ENCODE measurements at places on chromosomes 7 and 10.

DNA sequence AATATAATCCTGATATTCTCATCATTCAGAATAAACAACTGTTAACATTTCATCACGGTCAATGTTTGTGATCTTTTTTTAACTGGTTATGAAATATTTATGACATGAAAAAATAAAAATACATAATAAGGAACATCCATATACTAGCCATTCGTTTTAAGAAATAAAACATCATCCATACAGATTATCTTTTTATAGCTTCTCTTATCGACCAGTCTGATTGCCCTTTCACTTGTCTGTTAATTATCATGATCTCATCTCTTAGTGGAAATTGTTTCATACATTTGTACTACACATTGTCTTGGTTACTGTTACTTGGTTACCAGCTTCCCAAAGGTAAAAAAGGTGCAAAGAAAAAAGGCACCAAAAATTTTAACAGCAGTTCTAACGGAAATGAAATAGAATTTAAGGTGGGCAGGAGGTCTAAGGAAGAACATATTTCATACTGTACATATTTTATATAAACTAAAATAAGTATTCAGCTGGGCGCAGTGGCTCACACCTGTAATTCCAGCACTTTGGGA, 8.4 kb downstream of the ARHGAP21 start:
- no peak for DNase-seq

- DNase-seq = no peak
These were observed 161.5 kb downstream of the SEMA3D start for GRCh38 chr7:85025312-85025756.

DNA sequence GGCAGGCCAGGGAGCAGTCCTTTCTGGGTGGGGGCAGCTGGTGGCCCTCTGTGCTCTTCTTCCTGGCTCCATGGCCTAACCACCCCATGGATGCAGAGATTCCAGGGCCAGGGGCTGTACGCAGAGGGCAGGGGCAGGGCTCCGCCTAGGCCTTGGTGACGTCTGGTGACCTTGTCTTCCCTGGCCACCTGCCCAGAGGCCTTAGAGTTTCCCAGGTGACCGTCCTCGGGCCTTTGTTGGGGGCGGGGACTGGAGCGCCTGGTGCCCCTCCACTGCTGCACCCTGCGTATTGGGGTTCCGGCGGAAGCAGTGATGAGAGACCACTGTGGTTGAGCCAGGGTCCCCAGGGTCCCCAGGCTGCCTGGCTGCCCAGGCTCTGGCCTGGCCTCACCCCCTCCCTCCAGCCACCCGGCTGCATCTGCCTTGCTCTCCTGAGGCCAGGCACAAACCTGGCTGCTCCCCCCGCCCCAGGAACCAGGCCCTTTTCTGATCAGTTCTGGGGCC, 10.3 kb downstream of the PWWP2B start:
- no peak for DNase-seq

DNA sequence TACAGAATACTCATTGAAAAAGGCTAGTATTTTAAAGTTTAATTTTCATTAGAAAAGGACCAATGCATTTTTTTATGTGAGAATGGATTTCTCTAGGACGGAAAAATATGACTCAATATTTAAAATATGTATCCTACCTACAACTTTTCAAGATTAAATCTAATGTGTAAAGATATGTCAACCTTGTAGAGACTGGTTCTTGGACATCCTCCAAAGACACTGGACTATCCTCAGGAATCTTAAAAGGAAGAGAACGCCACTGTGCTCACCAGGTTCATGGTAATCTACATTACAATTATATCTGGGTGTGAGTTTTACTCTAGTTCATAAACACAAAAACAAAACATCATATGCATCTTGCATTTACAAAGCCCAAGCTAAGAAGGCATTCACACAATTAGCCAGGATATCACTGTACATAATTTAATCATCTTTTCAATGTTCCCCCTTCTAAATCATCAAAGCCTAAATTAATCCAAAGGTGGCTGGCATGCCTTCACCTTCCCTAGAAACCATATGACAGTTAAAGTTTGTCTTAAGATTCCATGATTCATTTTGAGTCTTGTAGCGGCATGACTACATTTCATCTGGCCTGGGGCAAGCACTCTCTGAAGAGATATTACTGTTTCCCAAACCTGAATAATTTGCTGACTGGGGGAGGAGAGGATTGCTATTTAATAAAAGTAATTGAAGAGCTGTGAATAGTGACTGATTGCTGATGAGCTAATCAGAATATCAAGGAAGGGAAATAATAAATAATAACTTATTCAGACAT, 12.0 kb downstream of the SGCE start:
- no peak for DNase-seq

DNA sequence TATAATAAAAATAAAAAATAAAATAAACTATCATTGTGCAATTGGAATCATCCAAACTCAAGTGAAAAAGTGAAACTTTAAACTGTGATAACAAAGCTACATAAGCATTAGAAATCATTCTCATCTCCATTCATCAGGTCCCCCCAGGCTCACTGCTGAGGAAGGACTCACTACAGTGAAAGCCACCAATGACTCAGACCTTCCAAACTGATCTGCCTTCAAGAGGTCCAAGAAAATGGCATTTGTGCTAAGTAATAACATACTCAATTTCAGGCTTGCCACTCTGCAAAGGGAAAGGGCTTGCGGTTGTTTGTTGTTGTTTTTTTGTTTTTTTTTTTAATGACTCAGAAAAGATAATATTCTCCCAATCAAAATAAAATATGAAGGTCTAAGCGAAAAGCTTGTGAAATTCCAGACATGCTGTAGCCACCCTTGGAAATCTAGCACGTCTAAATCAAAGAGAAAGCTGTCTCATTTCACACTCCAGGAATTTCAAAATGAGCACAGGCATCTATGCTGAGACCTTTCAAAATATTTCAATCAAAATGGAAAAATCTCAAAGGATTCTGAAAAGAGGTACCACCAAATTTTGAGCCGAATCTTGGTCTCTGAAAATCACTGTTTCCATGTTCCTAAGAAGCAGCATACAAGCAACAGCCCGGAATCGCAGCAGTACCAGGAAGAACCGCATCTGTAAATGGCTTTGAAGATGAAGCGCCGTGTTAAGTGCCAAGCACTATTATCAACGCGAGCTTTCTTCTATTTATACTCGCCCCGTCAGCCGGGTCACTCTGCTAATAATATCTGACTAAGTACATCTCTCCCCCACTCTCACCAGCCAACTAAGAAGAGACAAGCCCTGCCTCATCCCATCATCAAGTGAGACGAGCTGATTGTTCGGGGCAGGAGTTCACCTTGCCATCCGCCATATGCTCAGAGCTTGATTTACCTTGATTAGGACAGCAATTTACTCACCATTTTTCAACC, 13.5 kb downstream of the SFMBT2 start:
- DNase-seq = no peak

- DNase-seq = no peak
These were observed 5.1 kb upstream of the CSGALNACT2 start for GRCh38 chr10:43132867-43133787.

DNA sequence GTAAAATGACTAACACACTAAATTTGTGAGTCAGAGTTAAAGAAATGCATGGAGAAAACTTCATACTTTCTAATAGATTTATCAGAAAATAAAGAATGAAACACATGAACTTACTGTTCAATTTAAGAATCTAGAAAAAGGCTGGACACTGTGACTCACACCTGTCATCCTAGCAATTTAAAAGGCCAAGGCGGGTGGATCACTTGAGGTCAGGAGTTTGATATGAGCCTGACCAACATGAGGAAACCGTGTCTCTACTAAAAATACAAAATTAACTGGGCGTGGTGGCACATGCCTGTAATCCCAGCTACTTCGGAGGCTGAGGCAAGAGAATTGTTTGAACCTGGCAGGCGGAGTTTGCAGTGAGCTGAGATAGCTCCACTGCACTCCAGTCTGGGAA, 1106.2 kb upstream of the LRRN3 start:
- no peak for DNase-seq

DNA sequence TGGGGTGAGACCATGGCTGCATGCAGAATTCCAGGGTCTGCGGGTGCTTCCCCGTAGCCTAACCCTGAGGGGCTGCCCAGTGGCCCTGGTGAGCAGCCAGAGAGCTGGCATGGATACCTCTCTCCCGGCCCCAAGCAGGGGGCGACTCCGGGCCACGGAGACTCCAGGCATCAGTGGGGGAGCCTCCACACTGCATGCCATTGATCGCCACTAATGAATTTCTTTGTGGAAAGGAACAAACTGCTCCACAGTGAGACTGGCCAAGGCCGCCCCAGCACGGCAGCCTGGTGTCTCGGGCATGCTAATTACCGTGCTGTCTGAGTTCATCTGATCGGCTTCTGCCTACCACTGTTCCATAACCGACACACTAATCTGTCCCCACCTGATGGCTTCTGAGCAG, 184.4 kb downstream of the GRID1 start:
- no peak for DNase-seq

Data from stimulated activated CD4-positive, alpha-beta T cell treated with anti-CD3 and anti-CD28 coated beads, TNF-alpha, amount 100 ng/mL, for 48 hours (primary cell).